Activated naive CD8-positive, alpha-beta T cell treated with anti-CD3 and anti-CD28 coated beads, Interleukin-2, amount 10 ng/mL, durations not matched to agents 7 days and 5 days (primary cell): ENCODE measurements at places on chromosomes 2 and 18. TPM values are rescaled to one million over a fixed set of nuclear protein-coding genes. Genes with fewer than 3 reads are reported as not detected.

PSMA8 gene
- 1.3 TPM for total RNA-seq

DNA sequence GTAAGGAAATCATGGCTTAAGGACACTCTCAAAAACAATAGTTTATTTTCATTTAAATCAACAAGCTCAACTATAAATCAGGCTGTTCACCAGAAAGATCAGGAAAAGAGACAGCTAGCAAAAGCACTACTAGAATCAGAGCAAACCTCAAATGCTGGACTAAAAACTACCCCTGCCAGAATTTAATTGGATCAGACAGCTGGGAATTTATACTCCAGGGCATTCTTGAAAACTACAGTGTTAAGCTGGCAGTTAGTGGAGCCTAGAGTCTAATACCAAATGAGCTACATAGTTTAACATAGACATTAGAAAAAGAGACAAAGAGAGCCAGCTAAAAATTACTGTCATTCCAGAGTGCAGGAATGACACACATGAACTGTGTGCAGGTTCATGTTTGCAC, 1016.4 kb upstream of the CRIM1 start:
- DNase-seq, result no peak

- no peak for DNase-seq
These were observed 7.0 kb downstream of the TTC31 start for GRCh38 chr2:74489906-74490305.

DNA sequence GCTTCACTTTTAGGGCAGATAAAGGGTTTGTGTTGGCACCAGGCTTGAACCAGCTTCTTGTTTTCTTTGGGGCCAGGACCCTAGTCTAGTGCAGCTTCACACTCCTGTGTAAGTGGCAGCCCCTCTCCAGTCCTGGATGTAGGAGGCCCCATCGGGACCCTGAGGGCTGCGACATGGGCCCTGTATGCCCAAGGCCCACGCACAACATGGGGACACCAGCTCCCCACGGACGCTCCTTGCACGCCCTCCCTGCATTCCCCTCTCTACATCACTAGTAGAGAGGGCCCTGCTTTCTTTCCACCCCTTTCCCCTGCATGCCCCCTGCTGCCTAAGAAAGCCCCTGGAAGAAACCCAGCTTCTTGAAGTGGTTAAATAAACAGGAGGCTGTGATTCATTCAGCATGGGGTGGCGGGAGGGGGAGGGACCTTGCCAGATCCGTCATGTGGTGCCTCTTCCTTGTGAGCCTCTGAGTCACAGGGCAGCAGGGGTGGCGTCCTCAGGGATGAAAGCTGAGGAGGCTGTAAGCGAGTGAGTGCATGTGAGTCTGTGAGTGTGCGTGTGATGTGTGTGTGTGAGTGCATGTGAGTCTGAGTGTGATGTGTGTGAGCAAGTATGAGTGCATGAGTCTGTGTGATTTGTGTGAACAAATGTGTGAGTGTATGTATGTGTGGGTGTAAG, 42.5 kb downstream of the COPS8 start:
- DNase-seq, result no peak

DNA sequence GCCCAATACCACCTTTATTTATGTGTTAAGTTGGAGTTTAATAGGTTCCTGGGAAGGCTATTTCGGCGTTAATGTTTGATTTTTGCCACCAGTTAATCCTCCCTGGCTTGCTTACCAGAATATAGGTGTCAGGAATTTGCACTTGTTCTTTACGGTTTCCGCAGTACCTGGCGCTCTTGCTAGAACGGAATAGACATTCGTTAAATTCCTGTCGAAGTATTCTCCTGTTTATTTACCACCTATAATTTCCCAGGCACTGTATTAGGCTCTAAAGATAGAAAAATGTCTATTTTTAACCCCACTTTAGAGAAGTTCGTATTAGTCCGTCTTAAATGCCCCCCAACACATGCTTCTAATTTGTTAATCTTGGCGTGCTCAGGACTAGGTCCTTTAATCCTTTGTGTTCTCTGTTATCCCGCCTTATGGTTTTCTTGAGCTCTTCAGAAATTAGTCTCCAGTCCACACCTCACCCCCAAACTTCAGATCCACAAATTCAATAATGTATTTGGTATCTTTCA, 575 bp downstream of the CCDC150 start:
- no peak for DNase-seq

DNA sequence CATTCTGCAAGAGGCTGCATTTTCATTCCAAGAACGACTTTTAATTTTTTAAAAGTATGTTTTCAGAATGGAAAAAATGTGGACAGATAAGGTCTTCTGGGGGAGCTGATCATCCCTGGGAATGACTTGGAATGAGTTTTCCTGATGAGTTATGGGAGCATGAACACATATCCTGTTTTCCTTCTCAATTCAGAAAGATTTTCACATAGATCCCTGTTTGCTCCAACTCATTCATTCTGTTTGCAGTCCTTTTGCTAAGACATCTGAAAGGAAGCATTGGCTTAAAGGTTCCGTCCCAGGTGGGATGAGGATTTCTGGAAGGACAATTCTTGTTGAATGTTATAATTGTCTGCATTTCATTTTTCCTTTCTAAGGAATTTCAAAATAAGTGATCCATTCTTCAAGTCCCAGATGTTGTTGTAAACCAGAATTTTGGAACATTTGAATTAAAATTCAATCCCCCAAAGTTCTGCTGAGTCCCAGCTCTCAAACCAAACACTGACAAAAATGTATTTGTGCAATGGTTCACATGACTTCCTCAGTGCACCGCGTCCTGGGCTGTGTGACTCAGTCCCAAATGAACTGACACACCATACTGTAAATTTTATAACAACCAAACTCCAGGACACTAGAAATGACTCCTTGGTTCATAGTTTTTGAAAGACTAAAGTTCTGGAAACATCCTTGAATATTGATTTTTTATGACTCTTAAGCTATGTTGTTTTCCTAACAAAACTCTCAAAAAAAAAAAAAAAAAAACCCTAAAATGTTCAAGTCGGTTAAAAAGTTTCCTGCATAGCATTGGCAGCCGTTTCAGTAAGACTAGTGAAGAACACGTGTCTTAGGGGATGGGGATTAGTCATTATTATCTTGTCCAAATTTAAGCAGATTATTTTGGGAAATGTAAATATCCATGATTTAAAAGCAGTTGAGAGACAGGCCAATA, 281.8 kb upstream of the TCF4 start:
- DNase-seq, result no peak

- DNase-seq, result no peak
These were observed 31.9 kb downstream of the PPP4R3B start for GRCh38 chr2:55585451-55586080.

TOGARAM2 gene
- total RNA-seq, result 5.2 TPM

DNA sequence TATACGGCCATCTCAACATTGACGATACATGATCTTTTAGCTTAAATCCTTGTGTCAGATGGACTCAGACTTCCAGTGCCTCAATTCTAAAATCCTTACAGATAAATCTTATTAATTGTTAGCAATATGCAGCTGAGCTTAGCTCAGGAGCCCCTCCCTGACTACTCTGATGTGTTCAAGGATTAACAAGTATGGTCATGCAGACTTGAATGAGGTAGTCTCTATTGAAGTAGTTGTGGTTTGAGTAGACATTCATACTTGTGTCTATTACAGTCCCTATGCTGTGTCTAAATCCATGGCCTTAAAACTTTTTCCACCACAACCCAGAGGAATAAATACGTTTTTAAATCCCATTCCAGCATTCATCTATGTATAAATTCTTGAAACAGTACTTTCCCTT, 119.5 kb downstream of the NUP35 start:
- no peak for DNase-seq

DNA sequence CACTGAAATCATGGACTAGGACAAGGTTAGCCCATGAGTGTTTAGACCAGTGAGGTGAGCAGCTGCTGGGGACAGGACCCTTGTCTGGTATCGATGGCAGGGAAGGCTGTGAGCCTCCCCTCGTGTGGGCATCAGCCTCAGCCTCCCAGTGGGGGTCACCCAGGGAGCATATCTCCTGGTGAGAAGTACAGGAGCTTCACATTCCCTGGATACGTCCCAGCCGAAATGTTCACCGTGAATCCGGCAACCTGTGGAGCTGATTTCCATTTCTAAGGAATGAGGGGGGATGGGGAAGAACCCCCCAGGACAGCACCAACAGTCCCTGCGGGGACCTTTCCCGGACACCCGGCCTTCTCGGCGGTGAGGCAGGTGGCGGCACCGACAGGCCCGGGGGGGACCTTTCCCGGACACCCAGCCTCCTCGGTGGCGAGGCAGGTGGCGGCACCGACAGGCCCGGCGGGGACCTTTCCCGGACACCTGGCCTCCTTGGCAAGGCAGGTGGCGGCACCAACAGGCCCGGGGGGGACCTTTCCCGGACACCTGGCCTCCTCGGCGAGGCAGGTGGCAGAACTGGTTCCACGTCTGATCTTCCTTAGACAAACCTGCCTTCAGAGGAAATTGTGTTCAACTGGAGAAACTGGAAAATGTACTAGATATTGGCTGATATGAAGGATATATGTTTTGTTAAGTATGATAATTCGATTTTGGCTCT, 21.2 kb downstream of the RTP5 start:
- no peak for DNase-seq

G6PC2 gene
- total RNA-seq, result not detected

DNA sequence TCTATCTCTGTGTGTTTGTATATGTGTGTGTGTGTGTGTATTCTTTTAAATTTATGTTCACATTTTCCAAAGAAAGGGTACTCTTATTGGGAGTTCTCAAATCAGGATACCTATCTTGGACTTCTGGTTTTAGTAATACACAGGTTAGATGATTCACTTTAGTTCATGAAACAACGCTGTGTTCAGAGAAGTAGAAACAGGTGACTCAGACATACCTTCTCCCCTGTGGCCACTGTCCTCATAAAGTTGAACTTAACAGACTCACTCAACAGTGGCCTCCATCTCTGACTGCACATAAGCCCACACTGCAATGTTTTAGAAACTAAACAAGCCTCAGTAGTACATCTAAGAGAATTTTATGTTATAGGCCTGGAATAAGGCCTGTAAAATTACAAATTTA, 566.6 kb upstream of the VRK2 start:
- DNase-seq, result no peak

DNA sequence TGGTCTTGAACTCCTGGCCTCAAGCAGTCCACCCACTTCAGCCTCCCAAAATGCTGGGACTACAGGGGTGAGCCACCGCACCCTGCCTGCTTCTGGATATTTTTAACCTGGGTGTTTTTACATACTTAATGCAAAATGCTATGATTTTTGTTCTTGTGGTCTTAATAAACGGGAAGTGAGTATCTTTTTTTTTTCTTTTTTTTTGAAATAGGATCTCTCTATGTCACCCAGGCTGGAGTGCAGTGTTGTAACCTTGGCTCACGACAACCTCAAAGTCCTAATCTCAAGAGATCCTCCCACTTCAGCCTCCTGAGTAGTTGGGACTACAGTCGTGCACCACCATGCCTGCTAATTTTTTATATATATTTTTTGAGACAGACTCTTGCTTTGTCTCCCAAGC, 19.2 kb upstream of the ASXL2 start:
- no peak for DNase-seq

DTNA gene
- not detected for total RNA-seq

RIT2 gene
- not detected for total RNA-seq

DNA sequence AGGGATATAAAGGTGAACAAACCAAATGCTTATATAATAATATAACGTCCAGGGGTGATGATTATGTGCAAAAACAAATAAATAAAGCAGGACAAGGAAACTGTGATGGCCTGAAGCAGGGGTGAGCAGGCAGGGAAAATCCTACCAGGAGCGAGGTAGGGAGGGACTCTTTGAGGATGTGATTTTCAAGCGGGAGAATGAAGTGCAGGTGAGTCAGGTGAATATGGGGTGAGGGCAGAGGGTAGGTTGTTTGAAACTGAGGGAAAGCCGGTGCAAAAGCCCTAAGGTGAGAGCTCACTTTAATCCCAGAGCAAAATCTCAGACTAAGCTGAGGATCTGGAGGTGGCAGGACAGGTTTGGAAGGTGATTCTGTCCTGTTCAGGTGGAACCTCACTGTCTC, 40.7 kb downstream of the CYP26B1 start:
- no peak for DNase-seq

DNA sequence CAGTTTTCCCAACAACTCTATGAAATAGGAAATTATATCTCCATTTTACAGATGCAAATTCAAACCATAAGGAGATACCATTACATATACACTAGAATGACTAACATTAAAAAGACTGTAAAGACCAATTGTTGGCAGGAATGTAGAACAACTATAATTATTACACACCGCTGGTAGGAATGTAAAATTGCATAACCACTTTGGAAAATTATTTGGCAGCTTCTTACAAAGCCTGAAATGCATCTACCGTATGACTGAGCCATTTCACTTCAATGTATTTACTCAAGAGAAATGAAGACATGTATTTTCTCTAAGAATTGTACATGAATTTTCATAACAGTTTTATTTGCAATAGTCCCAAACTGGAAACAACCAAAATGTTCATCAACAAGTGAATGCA, 189.1 kb upstream of the BCL2L11 start:
- DNase-seq, result no peak

DNA sequence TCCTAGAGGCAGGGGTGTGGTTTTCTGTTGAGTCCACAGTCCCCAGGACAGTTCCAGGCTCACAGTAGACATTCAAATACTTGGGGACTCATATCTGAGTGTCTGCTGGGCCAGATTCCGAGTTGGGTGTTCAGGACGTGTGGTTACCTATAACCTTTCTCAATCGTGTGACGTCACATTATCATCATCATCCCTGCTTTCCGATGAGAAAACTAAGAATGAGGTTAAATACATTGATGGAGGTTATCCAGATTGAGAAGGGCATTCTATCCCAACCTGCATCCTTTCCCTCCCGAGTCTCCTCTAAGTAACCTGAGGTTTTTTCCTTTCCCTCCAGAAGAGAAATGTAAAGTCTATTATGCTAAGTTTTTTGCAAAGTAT, 204.6 kb downstream of the MGAT5 start:
- DNase-seq, result no peak

RESP18 gene
- not detected for total RNA-seq

MAP3K19 gene
- not detected for total RNA-seq

CDH20 gene
- 0.14 TPM for total RNA-seq

XDH gene
- not detected for total RNA-seq

GRCh38 chr2:199449455-199449854, 8.3 kb downstream of the SATB2 start:
- no peak for DNase-seq

DNA sequence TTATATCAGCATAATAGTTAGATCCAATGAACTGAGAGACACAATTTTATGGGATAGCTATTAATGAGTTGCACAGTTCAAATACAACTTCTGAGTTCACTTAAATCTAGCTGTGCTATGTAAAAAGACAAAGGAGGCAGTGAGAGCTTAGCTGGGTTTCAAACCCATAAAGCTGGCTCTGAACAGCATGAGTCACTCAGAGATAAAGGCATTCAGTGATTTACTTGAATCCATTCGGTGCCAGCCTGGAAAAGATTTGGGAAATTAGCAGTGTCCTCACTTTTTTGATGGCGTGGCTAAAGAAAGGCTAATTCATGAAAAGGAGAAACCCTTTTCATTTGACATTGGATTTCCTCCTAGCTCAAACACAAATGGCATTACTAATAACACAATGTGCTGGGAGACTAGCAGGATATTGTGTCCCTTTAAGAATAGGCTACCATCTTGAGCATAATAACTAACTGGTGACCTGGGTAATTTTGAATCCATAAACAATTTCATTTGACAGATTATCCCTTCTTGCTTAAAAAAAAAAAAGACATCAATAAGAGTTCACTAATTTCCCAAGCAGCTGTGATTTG, 98.4 kb upstream of the NEUROD1 start:
- DNase-seq, result no peak

- DNase-seq, result no peak
These were observed 259.6 kb downstream of the HDAC4 start for GRCh38 chr2:239141021-239141760.

PARD3B gene
- total RNA-seq, result 0.55 TPM

- DNase-seq, result no peak
These were observed 2.1 kb upstream of the TMEM131 start for GRCh38 chr2:97997784-97998392.

STARD6 gene
- total RNA-seq, result not detected
